NCI-H526 (cell line): ENCODE measurements at places on chromosomes 2 and 18.

- peak; percentile 60 for DNase-seq
These were observed 844 bp upstream of the VSNL1 start for GRCh38 chr2:17539611-17540092.

GRCh38 chr2:44218771-44219170, 50.1 kb downstream of the PPM1B start:
- no peak for DNase-seq

DNA sequence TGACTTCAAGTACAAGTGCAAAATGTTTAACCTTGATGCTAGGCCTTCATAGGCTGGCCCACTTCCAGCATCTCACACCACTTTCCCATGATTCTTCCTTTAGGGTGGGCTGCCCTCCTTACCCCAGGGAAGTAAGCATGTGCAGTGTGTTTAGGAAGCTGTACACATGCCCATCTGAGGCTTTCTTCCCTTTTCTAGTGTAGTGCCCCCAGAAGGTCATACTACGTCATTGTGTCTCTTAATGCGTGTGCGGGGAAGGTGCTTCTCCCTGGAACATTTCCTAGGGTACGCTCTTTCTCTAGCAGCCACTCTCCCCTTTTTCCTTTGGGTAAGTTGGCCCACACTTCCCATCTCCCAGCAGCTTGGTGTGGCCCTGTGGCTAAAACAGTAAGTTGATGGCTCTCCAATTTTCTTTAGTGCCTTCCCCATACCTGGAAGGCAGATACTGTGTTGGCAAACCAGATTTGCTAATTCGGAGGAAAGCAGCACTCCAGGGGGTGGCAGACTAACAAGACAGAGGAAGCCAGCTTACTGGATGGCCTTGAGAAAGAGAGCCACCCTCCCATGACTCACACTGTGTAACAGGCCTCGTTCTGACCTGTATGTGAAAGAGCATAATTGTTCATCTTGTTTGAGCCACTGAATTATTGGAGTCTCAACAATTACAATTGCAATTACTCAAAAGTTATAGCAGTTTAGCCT, 1.1 kb upstream of the SULT6B1 start:
- no peak for DNase-seq

GRCh38 chr18:29311580-29311979, 1134.7 kb upstream of the CDH2 start:
- no peak for DNase-seq
